ENCODE measurements at places on chromosomes 11 and 22. TPM values are rescaled to one million over a fixed set of nuclear protein-coding genes. Genes with fewer than 3 reads are reported as not detected.

DNA sequence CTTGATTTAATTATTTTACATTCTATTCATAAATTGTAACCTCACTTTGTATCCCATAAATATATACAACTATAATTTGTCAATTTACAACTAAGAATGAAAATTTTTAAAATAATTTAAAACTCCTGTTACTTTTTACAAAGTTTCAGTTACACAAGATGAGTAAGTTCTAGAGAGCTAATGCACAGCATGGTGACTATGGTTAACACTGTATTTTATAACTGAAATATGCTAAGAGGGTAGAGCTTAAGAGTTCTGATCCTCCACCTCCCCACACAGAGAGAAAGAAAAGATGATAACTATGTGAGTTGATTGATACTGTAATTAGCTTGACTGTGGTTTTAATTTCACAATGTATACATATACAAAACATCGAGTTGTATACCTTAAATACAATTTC, 412.5 kb upstream of the DDI1 start:
- H3K36me3 ChIP-seq, result no peaks in the 10 kb centered on the region
- no peak overlapping the region for H3K4me3 ChIP-seq
- H3K27ac ChIP-seq, result no peak overlapping the region
- no peak for DNase-seq
- no peaks in the 10 kb centered on the region for H3K27me3 ChIP-seq

Gene CASP5
- total RNA-seq, result not detected

GRCh38 chr11:71241721-71242259, 10.6 kb downstream of the SHANK2 start:
- H3K4me3 ChIP-seq, result no peak overlapping the region
- DNase-seq, result no peak
- peaks cover 7% of the 10 kb centered on the region for H3K27me3 ChIP-seq
- H3K36me3 ChIP-seq, result no peaks in the 10 kb centered on the region
- no peaks in the 10 kb centered on the region for H3K4me1 ChIP-seq

DNA sequence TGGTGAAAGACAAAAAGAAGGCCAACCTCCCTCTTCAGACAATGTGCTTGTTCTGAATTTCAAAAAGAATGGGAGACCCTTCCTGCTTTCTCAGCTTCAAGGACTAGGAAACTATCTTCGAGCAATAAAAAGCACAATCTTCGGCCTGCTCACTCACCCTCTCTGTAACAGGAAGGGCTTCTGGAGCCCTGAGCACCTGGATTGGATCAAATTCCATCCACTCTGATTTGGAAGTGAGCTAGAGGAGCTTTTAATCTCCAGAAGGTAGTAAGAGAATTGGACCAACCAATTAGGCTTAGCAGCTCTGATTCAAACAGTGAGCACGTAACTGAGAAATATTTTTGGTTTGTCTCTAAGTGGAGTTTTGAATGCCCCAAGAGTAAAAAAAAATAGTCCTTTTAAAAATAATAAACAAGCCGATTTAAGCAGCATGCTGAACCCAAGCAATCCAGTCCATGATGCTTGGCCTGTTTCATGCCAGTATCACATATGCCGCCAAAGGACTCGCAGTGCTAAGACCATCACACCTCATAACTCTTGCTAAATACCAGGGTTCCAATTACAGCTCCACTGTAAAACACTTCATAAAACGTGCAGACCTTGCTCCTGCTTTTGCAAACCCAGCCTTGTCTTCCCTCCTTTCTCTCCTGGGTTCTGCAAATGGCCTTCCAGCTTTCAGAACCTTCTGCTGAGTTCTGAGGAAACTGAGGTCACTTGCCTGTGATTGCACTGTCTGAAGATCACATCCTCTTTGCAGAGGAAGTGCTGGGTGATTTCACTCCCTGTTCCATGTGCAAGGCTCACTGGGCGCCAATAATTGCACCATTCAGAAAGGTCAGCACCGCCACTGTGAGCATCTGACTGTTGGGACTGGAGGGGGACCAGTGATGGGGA, 74.4 kb downstream of the SLC1A2 start:
- H3K4me3 ChIP-seq, result peak overlapping the region; percentile 13
- H3K27me3 ChIP-seq, result peaks cover 6% of the 10 kb centered on the region
- no peaks in the 10 kb centered on the region for H3K36me3 ChIP-seq
- DNase-seq, result no peak

DNA sequence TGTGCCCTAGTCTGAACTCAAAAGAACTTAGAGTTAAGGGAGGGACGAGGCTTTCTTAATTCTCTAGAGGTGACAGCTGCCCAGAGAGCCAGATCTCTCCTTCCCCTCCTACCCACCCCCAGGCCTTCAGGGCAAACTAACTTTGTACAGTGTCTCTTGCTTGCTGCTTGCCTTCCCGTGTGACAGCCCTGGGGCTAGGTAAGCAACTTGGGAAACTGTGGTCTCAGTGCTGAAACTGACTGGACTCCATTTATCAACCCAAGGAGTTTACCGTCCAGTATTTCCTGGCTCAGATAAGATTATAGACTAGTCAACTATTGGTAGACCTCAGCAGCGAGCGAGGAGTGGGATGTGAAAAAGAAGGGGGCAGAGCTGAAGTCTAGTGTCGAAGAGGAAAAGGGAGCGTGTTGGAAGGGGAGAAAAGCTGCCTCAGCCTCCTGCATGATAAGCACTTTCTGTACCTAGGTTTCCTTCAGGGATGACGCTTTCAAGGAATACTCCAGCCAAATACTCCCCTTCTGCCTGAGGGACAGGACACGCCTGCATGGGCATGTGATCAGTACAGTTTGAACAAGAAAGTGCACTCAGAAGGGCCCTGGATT, 43.3 kb upstream of the WEE1 start:
- no peaks in the 10 kb centered on the region for H3K27me3 ChIP-seq
- no peak for DNase-seq
- H3K4me1 ChIP-seq, result no peaks in the 10 kb centered on the region
- no peak overlapping the region for H3K4me3 ChIP-seq
- no peaks in the 10 kb centered on the region for H3K36me3 ChIP-seq
- no peak overlapping the region for H3K27ac ChIP-seq

DNA sequence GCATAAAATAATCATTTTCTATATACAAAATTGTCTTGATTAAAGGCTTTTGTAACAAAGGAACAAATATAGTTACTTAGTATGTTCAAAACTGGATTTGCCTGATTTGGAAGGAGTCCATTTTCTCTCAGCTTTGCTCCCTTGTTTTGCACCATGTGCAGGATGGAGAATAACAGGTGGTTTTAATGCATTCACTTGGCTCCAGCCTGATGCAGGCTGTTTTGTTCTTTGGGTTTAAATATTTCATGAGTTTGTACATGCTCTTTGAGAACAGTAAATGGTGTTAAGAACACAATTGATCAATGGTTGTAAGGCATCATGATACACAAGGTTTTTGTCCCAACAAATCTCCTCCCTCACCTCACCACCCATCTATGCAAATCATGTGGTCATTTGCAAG, 886.9 kb upstream of the CCDC90B start:
- no peaks in the 10 kb centered on the region for H3K27me3 ChIP-seq
- no peak overlapping the region for H3K4me3 ChIP-seq
- no peaks in the 10 kb centered on the region for H3K4me1 ChIP-seq
- no peaks in the 10 kb centered on the region for H3K36me3 ChIP-seq
- H3K27ac ChIP-seq, result no peak overlapping the region

Gene SYT9
- not detected for total RNA-seq

GRCh38 chr22:48708558-48709245, 1119.0 kb downstream of the BRD1 start:
- no peak overlapping the region for H3K27ac ChIP-seq
- DNase-seq, result no peak
- H3K27me3 ChIP-seq, result no peaks in the 10 kb centered on the region
- no peak overlapping the region for H3K4me3 ChIP-seq

DNA sequence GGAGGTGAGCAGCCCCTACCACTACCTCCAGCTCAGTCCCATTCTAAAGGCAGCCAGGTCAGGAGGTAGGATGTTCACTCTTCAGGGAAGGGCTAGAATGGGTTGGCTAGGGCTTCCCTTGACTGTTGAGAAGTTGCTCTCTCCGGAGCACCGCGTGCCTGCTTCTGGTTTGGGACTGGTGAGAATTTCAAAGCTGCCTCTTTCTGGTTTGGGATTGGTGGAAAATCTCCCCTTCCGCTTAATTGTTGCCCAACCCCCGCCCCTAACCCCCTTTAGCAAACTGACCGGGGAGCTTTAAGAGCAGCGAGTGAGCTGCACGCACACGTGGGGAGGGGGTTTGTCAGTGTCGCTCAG, 686 bp downstream of the USP2 start:
- H3K27ac ChIP-seq, result no peak overlapping the region
- no peak for DNase-seq
- no peaks in the 10 kb centered on the region for H3K27me3 ChIP-seq
- no peaks in the 10 kb centered on the region for H3K36me3 ChIP-seq

Gene CHRM1
- not detected for total RNA-seq

Gene SYT8
- total RNA-seq, result not detected

- no peak overlapping the region for H3K4me3 ChIP-seq
- peaks cover 40% of the 10 kb centered on the region for H3K27me3 ChIP-seq
- no peak overlapping the region for H3K27ac ChIP-seq
- H3K36me3 ChIP-seq, result no peaks in the 10 kb centered on the region
- DNase-seq, result no peak
Observed at GRCh38 chr11:86760577-86760976, 39.8 kb upstream of the PRSS23 start.

- H3K36me3 ChIP-seq, result peaks cover 4% of the 10 kb centered on the region
- H3K4me3 ChIP-seq, result no peak overlapping the region
- no peak for DNase-seq
- no peaks in the 10 kb centered on the region for H3K4me1 ChIP-seq
- H3K27me3 ChIP-seq, result no peaks in the 10 kb centered on the region
Observed at GRCh38 chr11:71472941-71473792, 20.2 kb downstream of the NADSYN1 start.

Gene TOM1
- total RNA-seq, result 38.4 TPM

GRCh38 chr11:16226245-16226644, 130.1 kb downstream of the SOX6 start:
- H3K4me3 ChIP-seq, result no peak overlapping the region
- H3K36me3 ChIP-seq, result no peaks in the 10 kb centered on the region
- no peak for DNase-seq
- H3K27me3 ChIP-seq, result no peaks in the 10 kb centered on the region

- H3K27me3 ChIP-seq, result no peaks in the 10 kb centered on the region
- H3K4me1 ChIP-seq, result peaks cover 13% of the 10 kb centered on the region
- H3K36me3 ChIP-seq, result no peaks in the 10 kb centered on the region
- no peak overlapping the region for H3K27ac ChIP-seq
- no peak overlapping the region for H3K4me3 ChIP-seq
Observed at GRCh38 chr11:12287009-12287373, 90.4 kb upstream of the PARVA start.

- DNase-seq, result peak; percentile 14
- H3K4me1 ChIP-seq, result peaks cover 11% of the 10 kb centered on the region
- peaks cover 5% of the 10 kb centered on the region for H3K36me3 ChIP-seq
- peaks cover 22% of the 10 kb centered on the region for H3K27me3 ChIP-seq
Observed at GRCh38 chr11:13183094-13183825, 94.3 kb upstream of the BMAL1 start.

GRCh38 chr22:46593211-46593681, 26.9 kb upstream of the GRAMD4 start:
- H3K27me3 ChIP-seq, result no peaks in the 10 kb centered on the region
- H3K27ac ChIP-seq, result no peak overlapping the region
- no peaks in the 10 kb centered on the region for H3K36me3 ChIP-seq
- no peak for DNase-seq
- H3K4me1 ChIP-seq, result peaks cover 23% of the 10 kb centered on the region

DNA sequence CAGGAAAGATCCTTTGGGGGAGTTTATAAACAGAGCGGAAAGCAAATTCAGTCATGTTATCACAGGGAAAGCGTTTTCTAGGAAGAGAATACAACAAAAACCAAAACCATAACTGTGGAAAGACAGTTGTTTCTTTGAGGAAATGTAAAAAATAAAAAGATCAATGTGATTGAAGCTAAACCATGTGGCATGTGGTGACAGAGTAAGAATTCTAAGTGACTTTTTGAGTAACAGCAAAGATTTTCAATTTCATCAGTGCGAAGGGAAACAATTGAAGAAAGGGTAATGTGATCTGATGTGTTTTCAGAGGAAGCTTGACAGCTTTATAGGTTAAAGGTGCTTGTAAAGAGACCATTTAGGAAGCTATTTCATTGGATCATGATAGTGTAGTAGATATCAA, 575.9 kb upstream of the CHORDC1 start:
- no peak for DNase-seq
- no peak overlapping the region for H3K4me3 ChIP-seq
- H3K27ac ChIP-seq, result no peak overlapping the region
- H3K4me1 ChIP-seq, result no peaks in the 10 kb centered on the region
- H3K36me3 ChIP-seq, result no peaks in the 10 kb centered on the region

- peaks cover 18% of the 10 kb centered on the region for H3K27me3 ChIP-seq
- no peaks in the 10 kb centered on the region for H3K4me1 ChIP-seq
- H3K36me3 ChIP-seq, result no peaks in the 10 kb centered on the region
- no peak overlapping the region for H3K27ac ChIP-seq
- no peak for DNase-seq
Observed at GRCh38 chr11:45264839-45265515, 21.2 kb downstream of the SYT13 start.

Gene OMP
- total RNA-seq, result not detected

GRCh38 chr11:1076061-1076665, 1.5 kb downstream of the MUC2 start:
- H3K27me3 ChIP-seq, result no peaks in the 10 kb centered on the region
- H3K27ac ChIP-seq, result no peak overlapping the region
- no peaks in the 10 kb centered on the region for H3K36me3 ChIP-seq
- DNase-seq, result no peak
- H3K4me1 ChIP-seq, result no peaks in the 10 kb centered on the region

DNA sequence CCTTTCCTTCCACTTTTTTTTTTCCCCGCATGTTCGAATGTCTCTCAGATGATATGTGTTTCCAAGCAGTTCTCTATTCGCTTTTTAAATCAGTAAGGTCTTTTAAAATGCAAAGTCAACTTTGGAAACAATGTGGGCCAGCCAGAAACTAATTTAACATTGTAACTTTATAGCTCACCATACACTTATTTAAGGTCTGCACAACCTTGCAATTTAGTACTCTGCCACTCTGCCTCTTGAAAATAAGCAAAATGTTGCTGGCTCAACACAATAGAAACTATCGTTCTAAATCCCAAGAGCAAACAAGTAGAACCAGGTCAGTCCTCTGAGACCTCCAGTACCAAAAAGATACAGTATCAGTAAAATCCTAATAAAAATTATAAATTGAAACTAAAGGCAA, 109.0 kb downstream of the SIK3 start:
- peaks cover 80% of the 10 kb centered on the region for H3K4me1 ChIP-seq
- H3K4me3 ChIP-seq, result no peak overlapping the region
- no peak for DNase-seq
- peak overlapping the region; percentile 77 for H3K27ac ChIP-seq

Gene MS4A14
- not detected for total RNA-seq

Gene IGLL5
- total RNA-seq, result not detected

Gene ZNF280B
- 4.5 TPM for total RNA-seq

Gene CARD18
- not detected for total RNA-seq

DNA sequence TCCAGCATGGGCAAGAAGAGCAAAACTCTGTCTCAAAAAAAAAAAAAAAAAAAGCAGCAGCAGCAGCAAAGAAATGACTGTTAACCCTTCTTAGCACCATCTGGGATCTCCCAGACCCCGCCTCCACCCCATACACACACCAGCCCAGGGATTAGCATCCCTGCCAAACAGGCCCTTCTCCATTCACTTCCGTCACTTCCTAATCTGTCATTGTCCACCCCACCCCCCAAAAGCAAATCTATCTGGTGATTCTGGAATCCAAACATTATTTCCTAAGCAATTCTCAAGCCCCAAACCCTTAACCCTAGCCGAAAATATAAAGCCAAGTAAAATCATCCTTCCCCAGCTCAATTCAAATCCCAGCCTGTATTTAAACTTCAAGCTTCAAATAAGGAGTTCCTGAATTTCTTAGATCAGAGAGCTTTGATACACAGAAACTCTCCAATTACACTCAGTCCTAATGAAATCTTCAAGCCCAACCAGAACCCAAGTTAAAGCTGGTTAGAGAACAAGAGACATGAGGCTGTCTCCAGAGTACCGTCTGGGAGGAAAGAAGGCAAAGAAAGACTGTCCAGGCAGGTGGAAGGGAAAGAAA, 6.0 kb upstream of the AHNAK start:
- DNase-seq, result peak; percentile 25
- H3K27ac ChIP-seq, result peak overlapping the region; percentile 86
- no peaks in the 10 kb centered on the region for H3K36me3 ChIP-seq
- H3K27me3 ChIP-seq, result peaks cover 3% of the 10 kb centered on the region
- peaks cover 92% of the 10 kb centered on the region for H3K4me1 ChIP-seq

Data from activated T-cell treated with anti-CD3 and anti-CD28 coated beads, Interleukin-2, amount 50 U/mL, for 72 hours (primary cell).